ENCODE measurements at places on chromosomes 7 and 10.

DNA sequence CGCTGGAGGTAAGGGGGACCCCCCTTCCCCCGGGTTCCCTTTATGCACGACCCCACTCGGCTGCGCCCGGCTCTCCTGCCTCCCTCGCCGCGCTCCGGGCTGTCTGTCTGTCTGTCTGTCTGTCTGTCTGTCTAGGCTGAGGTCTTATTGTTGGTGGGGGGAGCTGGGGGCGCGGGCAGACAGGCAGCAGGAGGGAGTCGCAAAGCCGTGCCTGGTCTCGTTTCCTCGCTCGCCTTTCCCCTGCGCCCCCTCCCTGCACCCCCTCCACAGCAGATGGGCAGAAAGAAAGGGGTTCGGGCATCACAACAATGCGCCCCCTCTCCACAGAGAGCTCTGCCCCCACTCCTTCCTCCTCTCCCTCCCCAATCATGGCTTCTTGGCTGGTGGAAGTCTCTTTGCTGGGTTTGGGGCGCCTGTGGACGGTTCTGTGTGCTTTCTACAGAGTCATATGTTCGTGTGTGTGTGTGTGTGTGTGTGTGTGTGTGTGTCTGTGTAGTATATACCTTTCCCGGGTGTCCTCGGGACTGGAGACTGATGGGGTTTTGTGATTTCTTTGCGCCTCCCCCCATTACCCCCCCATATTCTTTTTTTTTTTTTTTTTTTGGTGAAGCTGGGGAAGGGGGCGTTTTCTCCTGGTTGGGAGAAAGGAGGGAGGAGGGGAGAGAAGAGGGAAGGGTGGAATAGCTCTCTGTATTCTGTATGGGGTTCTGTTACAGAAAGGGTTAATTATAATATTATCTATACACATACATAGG is 1.9 kb downstream of the AUTS2 start:
- DNase-seq = peak; percentile 6

DNA sequence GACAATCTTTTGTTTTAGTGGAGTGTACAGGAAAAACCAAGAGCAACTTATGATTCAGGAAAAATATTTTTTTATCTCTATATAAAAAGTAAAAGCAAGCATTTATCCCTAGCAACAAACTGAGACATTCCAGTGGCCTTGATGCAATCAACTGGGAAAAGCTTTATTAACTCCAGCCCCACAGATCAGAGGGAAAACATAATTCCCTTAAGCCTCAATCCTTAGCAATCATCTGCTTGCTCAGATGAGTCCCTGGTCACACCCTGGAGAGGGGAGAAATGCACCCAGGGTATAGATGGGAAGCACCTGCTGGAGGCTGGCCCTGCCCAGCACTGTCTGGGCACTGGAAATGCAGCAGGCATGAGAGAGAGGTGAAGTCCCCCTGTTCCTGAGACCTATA is 636.6 kb downstream of the TNS3 start:
- no peak for DNase-seq

DNA sequence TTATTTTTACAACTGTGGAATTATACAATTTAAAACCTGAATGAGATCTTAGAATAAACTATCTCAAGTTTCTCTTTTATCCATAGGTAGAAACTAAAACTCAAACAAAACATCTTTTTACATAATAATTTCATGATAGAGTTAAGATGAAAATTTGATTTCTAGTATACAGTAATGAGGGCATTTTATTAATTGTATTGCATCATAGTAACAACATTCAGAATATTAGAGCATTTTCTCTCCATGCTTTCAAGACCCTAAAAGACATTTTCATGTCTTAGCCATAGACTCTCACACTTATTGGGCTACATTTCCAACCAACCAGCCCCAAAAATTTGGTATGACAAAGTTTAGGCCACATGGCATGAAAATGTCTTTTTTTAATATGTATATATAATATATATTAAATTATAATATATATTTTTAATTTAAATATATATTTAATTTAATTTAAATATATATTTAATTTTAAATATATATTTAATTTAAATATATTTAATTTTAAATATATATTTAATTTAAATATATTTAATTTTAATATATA is 195.7 kb upstream of the STEAP1 start:
- no peak for DNase-seq

DNA sequence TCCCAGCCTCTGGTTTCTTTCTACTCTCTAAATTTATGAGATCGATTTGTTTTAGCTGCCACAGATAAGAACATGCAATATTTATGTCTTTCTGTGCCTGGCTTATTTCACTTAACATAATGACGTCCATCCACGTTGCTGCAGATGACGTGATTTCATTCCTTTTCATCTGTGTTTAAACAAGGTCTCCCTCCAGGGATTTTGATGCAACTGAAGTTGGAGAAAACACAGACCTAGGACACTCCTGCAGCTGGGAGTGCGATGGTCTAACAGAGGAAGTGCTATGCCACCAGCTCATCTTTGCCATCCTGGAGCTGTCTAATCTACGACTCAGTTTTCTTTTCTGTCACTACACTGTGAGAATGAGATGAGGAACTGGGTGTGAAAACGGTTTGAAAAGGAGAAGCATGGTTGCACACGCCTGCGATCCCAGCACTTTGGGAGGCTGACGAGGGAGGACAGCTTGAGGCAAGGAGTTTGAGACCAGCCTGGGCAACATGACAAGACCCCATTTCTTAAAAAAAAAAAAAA is 1.5 kb upstream of the KCTD7 start:
- DNase-seq = no peak

GRCh38 chr10:73968098-73968521 is 29.8 kb upstream of the VCL start:
- DNase-seq = no peak

- no peak for DNase-seq
These were observed 122.1 kb downstream of the BTAF1 start for GRCh38 chr10:92045641-92046106.

- DNase-seq = peak; percentile 87
These were observed 381.8 kb upstream of the FZD8 start for GRCh38 chr10:36023939-36024338.

GRCh38 chr7:139918480-139918879 is 89.4 kb downstream of the TBXAS1 start:
- no peak for DNase-seq

GRCh38 chr10:11602358-11602757 is 9.1 kb downstream of the USP6NL start:
- no peak for DNase-seq

DNA sequence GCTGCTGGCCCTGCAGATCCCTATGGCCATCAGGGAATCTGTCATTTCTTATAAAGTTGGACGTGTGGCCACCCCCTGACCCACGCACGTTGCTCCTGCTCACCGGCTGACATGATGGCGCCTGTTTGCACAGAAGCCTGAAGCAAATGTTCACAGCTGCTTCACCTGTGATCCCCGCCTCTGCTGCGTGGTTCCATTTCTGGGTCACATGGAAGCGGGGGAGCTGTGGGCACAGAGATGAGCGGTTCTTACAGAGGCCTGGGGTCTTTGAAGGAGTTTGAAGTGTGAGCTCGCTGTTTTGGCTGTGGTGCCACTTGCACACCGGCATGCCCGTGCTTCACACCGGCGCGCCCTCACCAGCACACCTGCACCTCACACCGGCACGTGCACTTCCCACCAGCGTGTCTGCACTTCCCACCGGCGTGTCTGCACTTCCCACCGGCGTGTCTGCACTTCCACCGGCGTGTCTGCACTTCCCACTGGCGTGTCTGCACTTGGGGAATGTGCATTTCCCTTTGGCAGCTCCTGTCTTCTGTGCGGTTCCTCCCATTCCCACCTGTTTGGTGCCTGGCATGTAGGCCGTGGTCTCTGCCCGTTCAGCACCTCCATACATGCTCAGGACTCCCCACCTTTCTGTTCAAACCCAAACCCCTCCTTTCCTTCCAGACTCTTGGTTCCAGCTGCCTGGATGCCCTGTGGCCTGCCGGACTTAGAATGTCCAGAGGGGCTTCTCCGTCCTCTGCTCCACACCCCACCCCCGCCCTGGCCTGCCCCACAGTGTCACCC is 86.7 kb downstream of the INPP5A start:
- no peak for DNase-seq

DNA sequence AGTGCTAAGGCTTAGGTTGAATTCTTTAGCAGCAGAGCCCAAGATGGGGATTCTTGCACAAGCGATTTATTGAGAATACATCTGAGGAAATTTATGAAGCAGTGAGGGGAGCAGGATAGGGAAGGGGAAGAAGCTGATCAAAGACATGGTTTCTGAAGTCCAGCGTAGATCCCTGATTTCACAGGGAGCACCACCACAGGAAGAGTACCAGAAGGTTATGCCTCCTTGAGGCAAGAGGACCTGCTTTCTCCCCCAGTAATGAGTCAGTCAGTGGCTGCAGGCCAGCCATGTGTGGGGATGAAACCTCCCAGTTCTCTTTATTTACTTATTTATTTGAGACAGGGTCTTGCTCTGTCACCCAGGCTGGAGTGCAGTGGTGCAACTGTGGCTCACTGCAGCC is 35.0 kb upstream of the CBLL1 start:
- no peak for DNase-seq

GRCh38 chr10:109282510-109282909 is 640.8 kb downstream of the XPNPEP1 start:
- no peak for DNase-seq

- DNase-seq = no peak
These were observed 6.5 kb downstream of the ERCC6 start for GRCh38 chr10:49532461-49532860.

DNA sequence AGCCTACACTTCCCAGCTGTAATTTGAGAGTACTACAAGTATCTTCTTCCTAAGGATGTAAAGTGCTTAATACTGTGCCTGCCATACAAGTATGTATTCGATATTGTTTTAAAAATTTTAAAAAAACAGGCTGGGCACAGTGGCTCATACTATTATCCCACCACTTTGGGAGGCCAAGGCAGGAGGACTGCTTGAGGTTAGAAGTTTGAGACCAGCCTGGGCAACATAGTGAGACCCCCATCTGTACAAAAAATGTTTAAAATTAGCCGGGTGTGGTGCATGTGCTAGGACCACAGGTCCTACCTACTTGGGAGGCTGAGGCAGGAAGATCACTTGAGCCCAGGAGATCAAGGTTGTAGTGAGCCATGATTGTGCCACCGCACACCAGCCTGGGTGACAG is 8.3 kb downstream of the ARMC10 start:
- no peak for DNase-seq

- DNase-seq = no peak
These were observed 81.4 kb downstream of the ATXN7L1 start for GRCh38 chr7:105794741-105795729.

GRCh38 chr7:114708646-114709045 is 213.2 kb upstream of the MDFIC start:
- no peak for DNase-seq

Measured in kidney capillary endothelial cell (primary cell).